NT2/D1 (cell line): ENCODE measurements at places on chromosomes 2 and 18.

DNA sequence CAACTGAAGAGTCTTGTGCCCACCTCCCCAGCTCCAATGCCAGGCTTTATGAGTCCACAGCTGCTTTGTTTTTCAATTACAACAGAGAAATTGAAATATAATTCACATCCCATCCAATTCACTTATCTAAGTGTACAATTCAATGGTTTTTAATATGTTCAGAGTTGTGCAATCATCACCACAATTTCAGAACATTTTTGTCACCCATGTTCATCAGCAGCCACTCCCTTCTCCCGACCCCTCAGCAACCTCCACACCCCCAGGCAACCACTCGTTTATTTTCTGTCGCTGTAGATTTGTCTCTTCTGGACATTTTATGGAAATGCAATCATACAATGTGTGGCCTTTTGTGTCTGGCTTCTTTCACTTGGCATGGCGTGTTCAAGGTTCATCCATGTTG, 23.3 kb downstream of the INHBB start:
- no peak for DNase-seq

- no peak for DNase-seq
Measured at GRCh38 chr18:76524900-76525698, 30.1 kb upstream of the ZNF516 start.

- no peak for DNase-seq
Measured at GRCh38 chr2:241961454-241961853, 91.9 kb downstream of the RTP5 start.

GRCh38 chr2:25756536-25756935, 83.2 kb upstream of the DTNB start:
- DNase-seq = no peak

DNA sequence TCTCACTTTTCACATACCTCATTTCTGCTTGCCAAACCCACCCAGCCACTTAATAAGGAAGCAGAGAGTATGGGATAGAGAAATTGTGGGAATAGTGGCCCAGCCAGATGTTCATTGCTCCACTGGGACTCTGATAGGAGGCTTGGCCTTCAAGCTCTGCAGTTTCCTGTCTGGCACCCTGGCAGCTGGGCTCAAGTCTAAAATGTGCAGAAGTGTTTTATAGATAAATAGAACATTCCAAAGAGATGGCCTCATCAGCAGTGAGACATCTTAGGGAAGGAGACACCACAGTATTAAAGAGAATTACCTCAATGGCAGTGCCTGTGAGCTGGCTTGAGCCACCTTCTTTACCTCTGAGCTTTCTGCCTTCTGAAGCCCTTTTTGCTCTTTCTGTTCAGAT, 24.7 kb downstream of the COPS7B start:
- no peak for DNase-seq

DNA sequence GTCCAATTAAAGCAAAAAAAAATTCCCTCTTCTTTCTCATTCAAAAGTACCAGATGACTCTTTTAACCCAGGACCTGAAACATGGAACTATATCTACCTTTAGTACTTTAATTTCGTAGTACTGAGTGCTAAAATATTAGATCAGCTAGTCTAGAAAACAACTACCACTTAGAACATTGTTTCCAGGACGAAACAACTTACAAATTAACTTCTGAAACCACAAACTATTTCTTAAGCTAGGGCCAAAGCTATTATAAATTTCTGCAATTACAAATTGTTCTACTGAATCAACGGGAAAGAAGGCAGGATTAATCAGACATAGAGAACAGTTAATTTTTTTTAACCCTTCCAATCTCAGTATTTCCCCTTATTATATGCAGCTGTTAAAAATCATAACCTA, 39.9 kb downstream of the DARS1 start:
- DNase-seq = no peak

DNA sequence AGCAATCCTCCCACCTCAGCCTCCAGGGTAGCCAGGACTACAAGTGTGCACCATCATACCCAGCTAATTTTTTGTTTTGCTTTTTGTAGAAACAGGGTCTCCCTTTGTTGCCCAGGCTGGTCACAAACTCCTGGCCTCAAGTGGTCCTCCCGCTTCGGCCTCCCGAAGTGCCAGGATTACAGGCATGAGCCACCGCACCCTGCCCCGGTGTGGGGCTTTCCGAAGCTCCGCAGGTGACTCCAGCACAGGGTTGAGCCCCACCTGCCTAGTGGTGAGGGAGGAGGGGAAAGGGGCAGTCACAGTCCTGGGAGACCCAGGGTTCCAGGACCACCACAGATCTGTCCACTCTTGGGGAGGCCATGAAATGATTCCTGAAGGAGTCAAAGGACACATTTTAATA, 5.2 kb downstream of the PRLH start:
- no peak for DNase-seq
